A549 treated with CpdA at 1 μM for 4 hours (cell line): ENCODE measurements at places on chromosomes 2 and 18. TPM values are rescaled to one million over a fixed set of nuclear protein-coding genes. Genes with fewer than 3 reads are reported as not detected.

The MAPRE2 gene
- 14.2 to 17.9 TPM (median 14.7 TPM) in 5 replicates for total RNA-seq

The RFX8 gene
- total RNA-seq = not detected in 5 replicates

The CXCR1 gene
- not detected in 5 replicates for total RNA-seq

The HOXD11 gene
- total RNA-seq = 6.1 to 8.3 TPM (median 6.6 TPM) in 5 replicates

The SP5 gene
- total RNA-seq = 0.03 TPM in 1 of 5 replicates, not detected in the others

The DRC1 gene
- total RNA-seq = 0.20 to 0.50 TPM (median 0.26 TPM) in 4 of 5 replicates, not detected in the other
